ENCODE measurements at places on chromosomes 4 and X.

DNA sequence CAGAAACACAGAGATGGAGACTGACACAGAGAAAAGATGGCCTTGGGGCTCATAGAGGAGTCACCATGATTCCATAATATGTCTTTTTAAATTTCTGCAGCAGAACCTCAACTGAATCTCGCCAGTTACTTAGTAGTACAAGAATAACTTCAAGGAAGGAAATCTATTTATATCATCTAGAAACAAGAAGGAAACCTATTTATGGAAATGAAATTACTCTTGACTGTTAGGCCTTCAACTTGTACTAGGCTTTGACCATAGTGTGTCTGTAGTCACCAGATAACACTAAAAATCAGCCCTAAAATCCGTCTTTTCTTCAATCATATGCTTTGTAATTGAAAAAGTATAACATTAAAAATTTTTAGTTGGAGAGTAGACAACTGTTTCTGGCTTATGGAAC lies 740.4 kb downstream of the TRIML1 start:
- H3K4me1 ChIP-seq: no peaks in the 10 kb centered on the region
- no peak overlapping the region for H3K27ac ChIP-seq
- DNase-seq: no peak
- H3K4me3 ChIP-seq: no peak overlapping the region
- no peaks in the 10 kb centered on the region for H3K36me3 ChIP-seq

DNA sequence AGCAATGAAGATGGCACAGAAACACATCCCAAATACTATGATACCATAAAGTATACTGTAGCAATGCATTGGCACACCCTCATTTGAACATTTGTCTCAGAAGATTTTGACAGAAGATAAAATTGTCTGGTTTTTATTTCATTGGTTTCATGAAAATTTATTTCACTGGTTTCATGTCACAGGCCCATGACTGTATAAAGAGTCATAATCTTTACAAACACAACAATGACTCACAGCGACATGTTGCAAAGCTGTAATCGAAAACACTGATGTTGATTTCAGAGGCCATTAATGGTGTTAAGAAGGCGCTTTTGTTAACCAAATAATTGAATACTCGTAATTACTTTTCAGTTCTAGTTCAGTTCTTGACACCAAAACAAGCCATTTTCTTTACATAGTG lies 8.1 kb upstream of the DTHD1 start:
- no peaks in the 10 kb centered on the region for H3K4me1 ChIP-seq
- no peaks in the 10 kb centered on the region for H3K27me3 ChIP-seq
- no peak overlapping the region for H3K27ac ChIP-seq
- H3K4me3 ChIP-seq: no peak overlapping the region

DNA sequence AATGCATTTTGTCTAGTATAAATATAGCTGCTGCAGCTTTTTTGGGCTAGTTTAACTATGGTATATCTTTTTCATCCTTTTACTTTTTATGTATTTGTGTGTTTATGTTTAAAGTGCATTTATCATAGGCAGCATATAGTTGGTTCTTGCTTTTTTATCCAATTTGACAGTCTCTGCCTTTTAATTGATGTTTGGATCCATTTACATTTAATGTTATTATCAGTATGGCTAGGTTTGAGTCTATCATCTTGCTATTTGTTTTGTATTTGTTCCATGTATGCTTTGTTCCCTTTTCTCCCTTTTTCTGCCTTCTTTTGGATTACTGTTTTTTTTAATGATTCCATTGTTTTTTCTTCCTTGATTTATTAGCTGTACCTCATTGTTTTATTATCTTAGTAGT lies 40.3 kb downstream of the GNL3L start:
- H3K27ac ChIP-seq: no peak overlapping the region
- no peak overlapping the region for H3K4me3 ChIP-seq
- DNase-seq: no peak
- H3K27me3 ChIP-seq: no peaks in the 10 kb centered on the region

- H3K36me3 ChIP-seq: no peaks in the 10 kb centered on the region
- no peak overlapping the region for H3K4me3 ChIP-seq
- DNase-seq: no peak
- H3K4me1 ChIP-seq: no peaks in the 10 kb centered on the region
Observed at GRCh38 chr4:24980740-24981139, 50.0 kb downstream of the LGI2 start.

DNA sequence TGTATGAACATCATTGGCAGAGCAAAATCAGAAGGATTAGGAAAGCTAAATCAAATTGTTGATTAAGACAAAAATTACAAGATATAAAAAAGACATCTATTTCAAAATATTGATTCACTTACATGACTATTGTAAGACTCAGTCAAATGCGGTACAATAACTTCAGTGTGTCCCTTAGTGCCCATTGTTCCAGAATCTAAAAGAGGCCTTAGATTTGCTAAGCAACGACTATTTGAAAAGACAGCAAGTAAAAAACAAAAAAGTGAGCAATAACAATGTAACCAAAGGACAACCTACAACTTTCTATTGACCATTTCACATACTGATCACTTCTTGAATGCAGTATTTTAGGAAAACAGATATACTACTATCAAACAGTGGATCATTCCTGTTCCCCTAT lies 65.6 kb downstream of the UBA6 start:
- no peaks in the 10 kb centered on the region for H3K36me3 ChIP-seq
- H3K27ac ChIP-seq: no peak overlapping the region
- H3K4me3 ChIP-seq: no peak overlapping the region
- no peak for DNase-seq
- no peaks in the 10 kb centered on the region for H3K27me3 ChIP-seq
- no peaks in the 10 kb centered on the region for H3K4me1 ChIP-seq

DNA sequence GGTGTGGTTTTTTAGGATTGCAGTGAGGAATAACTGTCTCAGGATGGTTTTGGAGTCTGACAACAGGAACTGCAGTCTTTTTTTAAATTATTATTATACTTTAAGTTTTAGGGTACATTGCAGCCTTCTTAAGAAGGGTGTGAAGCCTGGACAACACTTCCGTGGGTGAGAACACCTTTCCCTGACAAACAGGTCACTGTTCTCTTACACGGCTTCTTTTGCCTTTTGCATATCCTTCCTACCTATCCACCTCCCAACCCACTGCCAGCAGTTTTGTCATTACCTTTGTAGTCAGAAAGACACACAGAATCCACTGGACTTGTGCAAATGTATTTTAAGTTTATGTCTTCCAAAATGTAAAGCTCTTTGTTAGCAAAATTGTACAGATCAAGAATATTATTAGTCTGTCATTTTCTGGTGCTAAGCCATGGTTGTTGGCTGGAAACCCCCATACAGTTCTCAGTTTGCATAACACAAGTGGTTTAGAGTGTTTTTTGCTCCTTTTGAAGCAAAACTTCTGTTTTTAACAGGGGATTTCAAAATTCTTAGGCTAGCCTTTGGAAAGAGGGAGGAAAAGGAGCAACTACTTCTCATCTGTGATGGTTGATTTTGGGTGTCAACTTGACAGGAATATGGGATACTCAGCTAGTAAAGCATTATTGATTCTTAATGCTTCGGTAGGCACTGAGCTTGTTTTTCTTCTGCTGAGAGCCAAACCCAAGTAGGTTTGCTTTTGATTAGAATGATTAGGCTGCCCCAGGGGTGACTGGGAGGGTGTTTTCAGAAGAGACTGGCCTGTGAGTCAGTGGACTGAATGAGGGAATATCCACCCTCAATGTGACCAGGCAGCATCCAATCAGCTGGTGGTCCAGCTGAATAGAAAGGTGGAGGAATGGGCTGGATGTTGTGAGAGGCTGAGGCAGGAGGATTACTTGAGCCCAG lies 29.4 kb upstream of the KLHL2 start:
- H3K27ac ChIP-seq: no peak overlapping the region
- no peaks in the 10 kb centered on the region for H3K27me3 ChIP-seq
- no peaks in the 10 kb centered on the region for H3K4me1 ChIP-seq
- no peak for DNase-seq
- H3K4me3 ChIP-seq: no peak overlapping the region

DNA sequence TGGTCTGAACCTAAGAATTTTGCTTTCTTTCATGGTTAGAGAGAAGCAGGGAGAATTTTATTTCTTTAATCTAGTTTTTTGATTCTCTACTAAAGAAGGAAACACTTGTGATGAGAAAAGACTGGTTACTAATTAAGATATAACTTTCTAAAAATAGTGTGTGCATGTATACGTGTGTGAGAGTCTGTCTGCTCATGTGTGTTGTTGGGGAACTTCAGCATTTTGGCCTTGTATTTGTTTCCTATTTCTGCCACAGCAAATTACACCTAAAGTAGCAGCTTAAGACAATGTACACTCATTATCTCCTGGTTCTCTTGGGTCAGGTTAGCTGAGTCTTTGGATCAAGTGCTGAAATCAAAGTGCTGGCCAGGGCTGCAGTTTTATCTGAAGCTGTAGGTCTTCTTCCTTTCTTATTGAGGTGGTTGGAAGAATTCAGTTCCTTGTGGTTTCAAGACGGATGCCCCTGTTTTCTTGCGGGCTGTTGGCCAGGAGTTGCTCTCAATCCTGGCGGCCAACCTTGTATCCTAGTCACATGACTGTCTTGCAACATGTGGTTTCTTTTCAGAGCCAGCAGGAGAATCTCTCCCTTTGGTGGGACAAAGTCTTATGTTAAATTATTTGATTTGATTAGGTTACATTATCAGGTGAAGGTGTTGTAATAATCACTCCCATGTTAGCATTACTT lies 188.4 kb upstream of the CLNK start:
- no peak overlapping the region for H3K27ac ChIP-seq
- no peaks in the 10 kb centered on the region for H3K36me3 ChIP-seq
- DNase-seq: no peak

DNA sequence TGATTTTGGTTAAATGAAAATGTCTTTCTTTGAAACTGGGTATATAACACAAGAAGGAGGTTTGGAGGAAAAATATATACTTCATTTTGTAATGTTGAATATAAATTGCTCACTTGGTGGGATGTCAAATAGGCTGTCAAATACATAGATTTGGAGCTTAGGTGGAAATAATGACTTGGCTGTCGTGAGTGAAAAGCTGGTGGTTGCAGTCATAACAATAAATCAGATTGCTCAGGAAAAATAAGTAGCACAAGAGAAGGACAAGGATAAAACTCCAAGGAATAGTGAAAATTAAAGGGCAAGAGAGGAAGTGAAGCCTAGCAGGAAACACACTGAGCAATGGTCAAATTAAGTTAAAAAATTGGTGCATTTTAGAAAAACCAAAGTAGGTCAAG lies 253.0 kb upstream of the ANKRD50 start:
- H3K27ac ChIP-seq: no peak overlapping the region
- DNase-seq: no peak
- H3K36me3 ChIP-seq: no peaks in the 10 kb centered on the region
- H3K4me1 ChIP-seq: no peaks in the 10 kb centered on the region
- no peak overlapping the region for H3K4me3 ChIP-seq
- H3K27me3 ChIP-seq: no peaks in the 10 kb centered on the region

- no peak overlapping the region for H3K4me3 ChIP-seq
- DNase-seq: no peak
- no peaks in the 10 kb centered on the region for H3K36me3 ChIP-seq
- H3K27me3 ChIP-seq: no peaks in the 10 kb centered on the region
Observed at GRCh38 chr4:103171006-103171405, 27.1 kb downstream of the CENPE start.

DNA sequence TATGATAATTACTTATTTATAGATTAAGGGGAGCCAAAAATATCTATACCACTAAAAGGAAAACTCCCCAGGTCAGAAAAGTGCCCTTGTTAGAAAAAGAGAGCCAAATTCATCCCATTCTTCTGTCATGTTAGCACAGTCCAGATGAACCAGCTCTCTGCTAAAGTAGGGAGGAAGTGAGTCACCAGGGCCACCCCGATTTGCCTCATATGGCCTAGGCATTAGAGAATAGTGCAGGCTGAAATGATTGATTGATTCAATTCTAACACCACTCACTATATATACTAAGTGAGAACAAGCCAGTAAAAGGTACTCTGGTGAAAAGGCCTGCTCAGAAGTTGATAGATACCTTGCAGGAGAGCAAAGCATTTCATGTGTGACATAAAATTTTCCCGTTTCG lies 94.5 kb downstream of the SRPX start:
- no peaks in the 10 kb centered on the region for H3K27me3 ChIP-seq
- DNase-seq: no peak
- no peak overlapping the region for H3K4me3 ChIP-seq
- H3K36me3 ChIP-seq: no peaks in the 10 kb centered on the region

DNA sequence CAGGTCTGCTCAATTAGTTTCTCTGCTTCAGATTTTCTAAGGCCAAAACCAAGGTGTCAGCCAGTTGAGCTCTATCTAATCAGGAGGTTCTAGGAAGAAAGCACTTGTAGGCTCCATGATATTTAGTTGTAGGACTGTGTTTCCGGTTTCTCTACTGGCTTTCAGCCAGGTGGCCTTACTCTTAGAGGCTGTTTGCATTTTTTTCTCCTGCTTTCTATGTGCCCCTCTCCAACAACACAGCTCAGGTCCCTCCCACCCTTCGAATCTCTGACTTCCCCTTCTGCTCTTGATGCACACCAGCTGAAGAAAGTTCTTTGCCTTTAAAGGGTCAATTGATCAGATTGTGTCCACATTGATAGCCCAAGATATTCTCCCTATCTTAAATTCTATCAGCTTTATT lies 245.2 kb downstream of the RAB28 start:
- H3K27ac ChIP-seq: no peak overlapping the region
- no peaks in the 10 kb centered on the region for H3K27me3 ChIP-seq
- no peaks in the 10 kb centered on the region for H3K36me3 ChIP-seq
- peaks cover 4% of the 10 kb centered on the region for H3K4me1 ChIP-seq
- no peak for DNase-seq

GRCh38 chr4:113330200-113330599 lies 280.7 kb downstream of the ANK2 start:
- H3K27me3 ChIP-seq: no peaks in the 10 kb centered on the region
- DNase-seq: no peak
- H3K4me3 ChIP-seq: no peak overlapping the region
- no peaks in the 10 kb centered on the region for H3K4me1 ChIP-seq
- no peak overlapping the region for H3K27ac ChIP-seq
- no peaks in the 10 kb centered on the region for H3K36me3 ChIP-seq

DNA sequence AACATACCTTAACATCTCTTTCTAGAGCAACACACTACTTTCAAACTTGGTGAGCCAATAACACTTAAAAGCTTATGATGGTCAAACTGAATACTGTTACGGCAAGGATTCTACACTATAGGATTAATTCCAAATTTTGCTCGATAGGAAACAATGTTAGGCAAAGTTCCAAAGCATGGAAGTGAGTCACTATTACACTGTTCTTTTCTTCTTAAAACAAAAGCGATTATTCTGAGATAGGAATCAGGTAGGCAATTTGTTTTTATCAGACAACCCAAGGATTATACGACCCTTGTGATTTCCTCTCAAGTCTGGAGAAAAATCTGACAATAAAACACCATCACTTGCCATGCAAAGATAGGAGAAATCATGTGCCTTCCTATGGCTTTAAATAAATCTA lies 81.5 kb downstream of the HUWE1 start:
- no peaks in the 10 kb centered on the region for H3K27me3 ChIP-seq
- H3K4me1 ChIP-seq: no peaks in the 10 kb centered on the region
- no peaks in the 10 kb centered on the region for H3K36me3 ChIP-seq
- no peak for DNase-seq
- no peak overlapping the region for H3K4me3 ChIP-seq

GRCh38 chrX:50971395-50971794 lies 60.9 kb downstream of the BMP15 start:
- DNase-seq: no peak
- no peaks in the 10 kb centered on the region for H3K27me3 ChIP-seq
- H3K4me3 ChIP-seq: no peak overlapping the region
- no peak overlapping the region for H3K27ac ChIP-seq
- H3K36me3 ChIP-seq: no peaks in the 10 kb centered on the region

GRCh38 chr4:24273136-24273535 lies 311.2 kb downstream of the DHX15 start:
- no peaks in the 10 kb centered on the region for H3K4me1 ChIP-seq
- no peak overlapping the region for H3K4me3 ChIP-seq
- no peaks in the 10 kb centered on the region for H3K36me3 ChIP-seq
- H3K27me3 ChIP-seq: no peaks in the 10 kb centered on the region
- H3K27ac ChIP-seq: no peak overlapping the region

Measured in testis (tissue), 5 donors.